Activated CD8-positive, alpha-beta T cell treated with anti-CD3 and anti-CD28 coated beads for 36 hours (primary cell): ENCODE measurements at places on chromosomes 3 and 15. TPM values are rescaled to one million over a fixed set of nuclear protein-coding genes. Genes with fewer than 3 reads are reported as not detected.
A peak's percentile ranks its signal among the peaks of the same experiment; 100 is the strongest.

GOLGA6A gene
- not detected for total RNA-seq

DNA sequence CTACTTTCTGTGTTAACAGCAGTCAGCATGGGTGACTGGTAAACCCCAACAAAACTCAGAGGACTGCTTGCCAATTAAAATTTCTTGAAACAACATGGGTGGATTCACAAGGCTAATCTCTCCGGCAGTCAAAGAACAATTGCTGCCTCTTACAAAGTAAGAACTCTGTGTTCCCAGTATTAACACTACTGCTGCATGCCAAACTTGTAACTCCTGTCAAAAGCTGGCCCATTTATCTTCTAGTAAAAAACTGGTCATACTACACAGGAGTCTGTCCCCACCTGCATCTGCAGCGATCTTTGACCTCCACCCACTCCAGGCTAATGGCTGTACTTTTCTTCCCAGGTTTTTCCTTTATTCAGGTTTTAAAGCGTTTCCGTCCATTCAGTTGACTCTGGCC lies 8.7 kb upstream of the ZNF589 start:
- no peak for DNase-seq

- DNase-seq, result no peak
Observed at GRCh38 chr15:59736181-59736580, 47.1 kb upstream of the BNIP2 start.

DNA sequence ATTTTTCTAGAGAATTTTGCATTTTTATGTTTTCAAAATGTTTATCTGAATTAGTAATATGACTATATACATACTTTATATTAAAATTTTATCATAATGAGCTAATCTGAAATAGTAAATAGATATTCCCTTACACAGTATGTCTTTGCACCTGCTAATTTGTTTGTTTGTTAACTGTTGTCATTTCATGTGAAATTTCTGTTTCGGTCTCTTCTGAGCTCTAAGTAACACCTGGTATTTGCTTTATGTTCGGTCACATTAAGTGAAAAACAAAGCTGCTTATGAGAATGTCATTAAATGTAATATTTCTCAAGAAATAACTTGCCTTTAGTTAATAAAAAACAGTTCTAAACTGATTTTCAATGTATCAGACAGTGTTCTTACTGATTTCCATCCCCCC lies 61.1 kb downstream of the FNDC3B start:
- no peak for DNase-seq

- DNase-seq, result peak; percentile 38
Observed at GRCh38 chr3:128591738-128592426, 58.7 kb downstream of the RPN1 start.

OCA2 gene
- total RNA-seq, result not detected

GRCh38 chr3:71542521-71543370 lies 40.8 kb downstream of the FOXP1 start:
- peak; percentile 41 for DNase-seq
